Stimulated activated CD8-positive, alpha-beta memory T cell treated with anti-CD3 and anti-CD28 coated beads, Interleukin-7, amount 100 ng/mL, for 4 hours (primary cell): ENCODE measurements at places on chromosomes 7 and 10.

GRCh38 chr10:83995738-83996331 lies 143.5 kb upstream of the GHITM start:
- DNase-seq: no peak

DNA sequence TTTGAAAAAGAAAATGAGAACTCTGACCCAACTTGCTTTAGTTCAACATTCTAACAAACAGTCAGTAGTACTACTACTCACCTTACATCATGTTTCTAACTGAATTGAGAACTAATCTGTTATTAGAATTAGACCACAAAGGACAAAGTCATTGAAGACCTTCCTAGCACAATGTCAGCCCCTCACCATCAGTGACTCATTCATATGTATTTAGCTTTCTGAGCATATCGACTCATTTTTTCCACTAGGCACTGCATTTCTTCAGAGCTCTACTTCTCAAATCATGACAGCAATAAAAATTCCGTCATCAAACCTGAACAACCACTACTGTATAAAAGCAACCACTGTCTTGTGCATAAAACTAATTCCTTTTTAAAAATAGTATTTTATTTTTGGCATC lies 4.4 kb upstream of the LRRN3 start:
- DNase-seq: peak; percentile 17

GRCh38 chr10:1939016-1939415 lies 201.7 kb upstream of the ADARB2 start:
- peak; percentile 76 for DNase-seq

GRCh38 chr10:15300145-15300544 lies 70.9 kb downstream of the FAM171A1 start:
- DNase-seq: no peak

DNA sequence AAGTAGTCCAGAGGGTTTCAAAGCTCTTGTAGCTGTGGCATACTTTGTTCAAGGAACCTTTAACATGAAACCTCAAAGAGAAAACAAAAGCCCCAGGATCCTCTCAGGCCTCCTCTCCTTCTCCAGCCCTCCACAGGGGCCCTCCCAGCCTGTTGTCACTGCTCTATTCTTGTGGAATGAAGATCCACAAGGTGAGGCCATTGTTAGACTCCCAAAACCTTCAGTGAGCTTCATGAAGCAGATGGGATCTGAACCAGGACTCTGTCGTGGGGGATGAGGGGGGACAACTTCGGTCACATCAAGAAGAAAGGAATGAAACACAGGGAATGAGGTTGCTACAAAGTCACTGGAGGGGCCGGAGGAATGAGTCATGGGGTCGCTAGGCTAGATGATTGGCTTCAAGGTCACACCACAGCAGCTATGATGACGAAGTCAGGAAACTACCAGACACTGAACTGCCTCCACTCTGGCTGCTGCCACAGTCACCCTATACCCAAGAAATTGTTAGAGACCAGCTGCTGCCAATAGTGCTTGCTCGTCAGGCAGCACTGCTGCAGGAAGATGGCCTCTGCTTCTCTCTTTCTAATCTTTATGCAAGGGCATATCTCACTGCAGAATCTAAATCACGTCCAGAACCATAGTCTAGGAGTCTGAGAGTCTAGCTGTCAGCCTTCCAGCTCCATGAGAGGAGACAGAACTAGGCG lies 208.8 kb downstream of the HIBADH start:
- no peak for DNase-seq

GRCh38 chr7:42913591-42913990 lies 1.7 kb upstream of the C7orf25 start:
- DNase-seq: no peak

DNA sequence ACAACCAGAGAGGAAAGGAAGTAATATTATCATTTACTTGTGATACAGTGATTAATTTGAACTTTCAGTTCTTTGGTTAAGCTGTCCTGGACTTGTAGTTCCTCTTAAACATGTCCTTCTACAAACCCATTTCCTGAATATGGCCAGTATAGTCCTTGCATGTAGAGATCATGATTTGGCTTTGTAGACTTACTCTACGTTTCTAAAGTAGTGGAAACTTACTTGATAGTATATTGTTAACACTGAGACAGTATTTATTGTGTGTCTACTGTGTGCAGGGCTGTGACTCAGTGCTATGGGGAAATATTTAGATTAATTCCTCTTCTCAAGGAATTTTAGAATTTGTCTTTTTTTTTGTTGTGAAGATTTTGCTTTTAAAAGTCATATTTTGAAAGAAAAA lies 109.5 kb downstream of the NRF1 start:
- no peak for DNase-seq

DNA sequence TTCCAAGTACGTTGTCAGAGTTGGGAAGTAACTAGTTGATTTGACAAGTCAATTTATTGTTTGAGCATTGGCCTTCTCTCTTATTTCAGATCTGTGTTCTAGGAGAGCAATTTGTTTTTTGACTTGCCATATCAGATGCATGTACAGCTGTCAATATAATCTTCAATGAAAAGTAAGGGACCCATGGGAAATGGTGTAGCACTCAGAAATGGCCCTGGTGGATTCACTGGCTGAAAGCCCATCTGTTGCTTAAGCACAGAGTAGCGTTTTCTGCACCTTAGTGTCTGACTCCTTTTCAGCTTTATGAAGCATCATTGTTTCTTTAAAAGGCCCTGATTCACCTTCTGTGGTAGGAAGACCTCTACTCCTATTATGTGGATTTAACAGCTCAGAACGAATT lies 10.2 kb downstream of the GARS1 start:
- no peak for DNase-seq

GRCh38 chr10:7192831-7193361 lies 217.9 kb downstream of the SFMBT2 start:
- DNase-seq: peak; percentile 61

- no peak for DNase-seq
Observed at GRCh38 chr7:4683043-4683883, 1.2 kb downstream of the FOXK1 start.

- no peak for DNase-seq
Observed at GRCh38 chr7:33418251-33418701, 288.9 kb downstream of the BBS9 start.

- DNase-seq: no peak
Observed at GRCh38 chr10:89115876-89116627, 91.1 kb downstream of the CH25H start.

DNA sequence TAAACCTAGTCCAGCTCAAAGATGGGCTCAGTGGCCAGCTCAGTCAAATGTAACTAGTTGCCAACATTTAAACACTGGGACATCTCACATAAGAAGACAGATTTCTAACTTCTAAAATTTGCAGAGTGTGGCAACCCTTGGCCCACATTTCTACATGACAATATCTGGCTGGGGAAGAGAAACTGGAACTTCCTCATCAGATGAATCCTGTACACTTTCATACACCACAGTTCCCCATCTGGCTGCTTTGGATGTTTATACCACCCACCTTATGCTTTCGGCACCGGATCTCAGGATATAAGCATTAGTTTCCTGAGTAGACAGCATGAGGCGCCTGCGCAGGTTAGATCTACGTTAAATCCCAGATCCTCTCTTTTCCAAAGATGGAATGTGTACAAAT lies 199.3 kb downstream of the PRKG1 start:
- DNase-seq: no peak

DNA sequence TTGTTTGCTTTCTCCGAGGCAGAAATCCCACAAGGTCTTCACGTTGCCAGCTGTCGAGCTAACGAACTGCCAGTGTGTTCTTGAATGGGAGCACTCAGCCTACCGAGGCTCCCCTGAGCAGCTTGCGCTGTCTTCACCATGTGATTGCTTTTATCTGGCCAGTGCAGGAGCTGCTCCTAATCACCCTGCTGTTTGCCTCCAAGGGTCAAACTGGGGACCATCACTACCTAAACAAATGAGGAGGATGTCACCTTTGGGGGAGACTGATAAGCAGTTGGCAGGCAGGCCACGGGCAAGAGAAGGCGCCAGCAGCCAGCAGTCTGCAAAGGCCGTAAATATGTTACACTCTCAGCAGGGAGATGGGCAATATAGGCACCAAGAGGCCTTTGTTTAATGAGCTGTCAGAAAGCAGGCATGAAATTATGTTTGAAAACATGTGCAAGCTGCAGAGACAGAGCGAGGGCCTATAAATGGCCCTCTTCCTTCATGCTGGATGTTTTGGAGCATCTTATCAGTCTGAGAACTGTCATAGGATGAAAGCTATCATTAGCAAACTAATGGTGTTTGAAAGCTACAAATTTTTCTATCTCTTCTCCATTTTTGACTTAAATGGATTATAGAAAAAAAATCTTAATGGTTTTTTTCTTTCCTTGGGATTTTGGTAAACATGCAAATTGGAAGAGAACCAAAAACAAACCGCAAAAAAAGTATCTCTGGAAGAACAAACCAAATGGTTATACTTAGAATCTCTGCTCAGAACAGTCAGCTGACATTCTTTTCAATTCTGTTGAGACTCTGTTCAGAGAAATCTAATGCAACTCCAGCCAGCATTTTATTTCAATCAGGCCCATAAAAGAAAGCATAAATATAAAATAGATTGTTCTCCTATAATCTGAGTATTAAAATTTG lies 267.3 kb upstream of the NPVF start:
- DNase-seq: no peak

DNA sequence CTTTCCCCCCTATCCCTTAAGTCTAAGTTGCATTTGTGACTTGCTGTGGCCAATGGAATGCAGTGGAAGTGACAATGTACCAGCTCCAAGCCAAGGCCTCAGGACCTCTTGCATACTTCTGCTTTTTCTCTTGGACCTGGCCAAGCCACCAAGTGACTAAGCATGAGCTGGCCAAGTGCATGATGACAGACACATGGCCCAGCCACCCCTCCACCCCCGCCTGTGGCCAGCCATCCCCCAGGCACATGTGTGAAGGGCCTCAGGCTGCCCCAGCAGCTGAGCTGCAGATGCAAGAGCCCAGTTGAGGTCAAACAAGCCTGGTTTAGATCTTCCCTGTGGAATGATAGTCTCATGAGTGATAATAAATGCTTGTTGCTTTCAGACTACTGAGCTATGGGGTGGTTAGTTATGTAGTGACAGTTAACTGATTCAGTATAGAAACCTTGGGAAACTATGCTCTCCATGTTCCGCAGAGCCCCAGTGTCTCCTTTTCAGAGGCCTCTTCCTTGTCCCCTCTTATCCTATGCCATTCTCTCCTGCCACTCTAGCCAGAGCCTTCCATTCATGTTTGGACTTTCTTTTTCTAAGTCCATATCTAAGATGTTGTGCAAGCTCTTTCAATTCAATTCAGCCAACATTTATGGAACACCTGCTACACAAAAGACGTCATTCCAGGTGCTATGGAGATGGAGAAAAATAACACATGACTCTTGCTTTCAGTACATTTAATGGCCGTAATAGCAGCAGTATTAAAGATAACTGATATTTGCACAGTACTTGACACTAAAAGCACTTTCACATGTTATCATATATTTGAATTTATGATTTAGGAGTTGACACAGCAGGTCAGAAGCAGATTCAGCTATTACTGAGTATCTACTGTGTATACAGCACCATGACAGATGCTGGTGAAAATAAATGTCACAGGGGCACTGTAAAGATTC lies 55.5 kb upstream of the LOXL4 start:
- no peak for DNase-seq

- no peak for DNase-seq
Observed at GRCh38 chr7:17069146-17069545, 187.4 kb upstream of the AGR3 start.

- no peak for DNase-seq
Observed at GRCh38 chr10:10385831-10386230, 631.8 kb upstream of the CELF2 start.

DNA sequence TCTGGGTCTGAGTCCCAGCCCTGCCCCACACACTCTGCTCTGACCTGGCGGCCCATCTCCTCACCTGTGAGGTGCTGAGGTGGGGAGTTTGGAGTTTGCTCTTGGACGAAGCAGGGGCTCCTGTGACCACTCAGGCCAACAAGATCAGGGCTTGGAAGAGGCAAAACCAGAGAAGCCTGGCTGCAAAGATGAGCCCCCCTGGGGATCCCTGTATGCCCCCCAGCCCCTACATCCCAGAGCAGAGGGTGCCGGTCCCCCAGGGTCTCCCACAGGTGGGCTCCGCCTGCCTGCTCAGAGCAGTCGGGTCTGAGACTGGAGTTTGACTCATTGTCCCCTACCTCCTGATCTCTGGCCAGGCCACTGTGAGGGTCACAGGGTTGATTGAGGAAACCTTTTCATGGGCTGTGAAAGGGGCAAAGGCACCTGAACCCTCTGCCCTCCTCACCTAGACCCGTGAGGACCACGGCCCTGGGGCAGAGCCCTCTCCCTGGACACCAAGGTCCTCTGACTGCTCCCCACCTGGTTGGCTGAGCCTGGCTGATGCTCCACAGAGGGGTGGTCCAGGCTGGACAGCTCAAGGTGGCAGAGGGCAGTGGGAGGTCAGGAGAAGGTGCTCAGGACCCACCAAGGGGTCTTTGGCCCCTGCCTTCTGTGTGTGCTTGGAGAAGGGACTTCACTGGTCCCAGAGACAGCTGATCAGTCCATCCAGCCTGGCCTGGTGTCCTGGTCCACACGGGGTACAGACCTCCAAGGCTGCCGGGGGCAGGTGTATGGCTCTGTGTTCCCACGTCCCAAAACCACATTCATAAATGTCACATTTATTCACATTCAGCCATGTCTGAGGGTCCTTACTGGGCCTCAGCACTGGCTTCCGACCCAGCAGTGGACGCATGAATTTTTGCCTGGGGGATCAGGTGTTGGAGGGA lies 9.1 kb upstream of the SCART1 start:
- no peak for DNase-seq

DNA sequence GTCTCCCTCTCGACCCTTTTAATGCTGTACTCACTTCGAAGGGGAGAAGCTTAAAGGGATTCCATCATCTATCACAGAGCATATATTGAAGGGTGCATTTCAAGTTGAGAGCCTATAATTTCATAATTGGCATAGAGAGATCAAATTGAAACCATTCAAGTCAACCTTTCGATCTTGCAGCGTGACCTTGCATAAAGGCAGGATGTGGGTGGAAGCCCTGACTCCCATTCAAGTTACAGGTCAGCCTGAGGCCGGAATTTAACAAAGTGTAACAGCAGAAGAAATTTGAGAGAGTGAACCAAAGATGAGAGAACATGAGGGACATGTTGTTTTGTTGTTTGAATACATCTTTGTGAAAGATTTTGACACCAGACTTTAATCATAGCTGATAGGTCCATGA lies 195.3 kb upstream of the TPK1 start:
- DNase-seq: no peak

GRCh38 chr10:118107541-118107940 lies 60.8 kb upstream of the RAB11FIP2 start:
- DNase-seq: no peak

DNA sequence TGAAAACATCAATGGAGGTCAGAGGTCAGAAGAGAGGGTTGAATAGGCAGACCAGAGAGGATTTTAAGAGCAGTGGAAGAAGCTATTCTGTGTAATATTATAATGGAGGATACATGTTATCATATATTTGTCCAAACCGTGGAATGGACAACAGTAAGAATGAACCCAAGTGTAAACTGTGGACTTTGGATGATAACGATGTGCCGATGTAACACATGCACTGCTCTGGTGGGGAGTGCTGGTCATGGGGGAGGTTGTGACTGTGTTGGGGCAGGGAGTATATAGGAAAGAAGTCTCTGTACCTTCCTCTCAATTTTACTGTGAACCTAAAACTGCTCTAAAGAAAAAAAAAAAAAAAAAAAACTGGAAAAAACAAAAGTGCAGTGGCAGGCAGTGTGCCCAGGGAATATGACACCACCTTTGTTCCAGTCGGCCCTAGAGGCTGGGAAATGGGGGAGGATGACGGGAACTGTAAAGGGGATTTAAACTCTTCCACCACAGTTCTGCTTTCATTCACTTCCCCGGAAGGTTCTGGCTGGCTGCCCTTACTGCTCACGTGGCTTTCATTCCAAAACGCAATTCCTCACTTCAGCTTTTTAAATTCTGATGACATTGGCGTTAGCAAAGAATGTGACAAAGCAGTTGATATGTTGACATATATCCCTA lies 113.7 kb upstream of the ANKRD1 start:
- DNase-seq: no peak

- DNase-seq: no peak
Observed at GRCh38 chr10:22459496-22459895, 114.2 kb downstream of the SPAG6 start.
